ENCODE measurements at places on chromosomes 6 and 20. TPM values are rescaled to one million over a fixed set of nuclear protein-coding genes. Genes with fewer than 3 reads are reported as not detected.

Gene MCCD1
- polyA plus RNA-seq, result 21.9 TPM

Gene ARG1
- polyA plus RNA-seq, result 0.28 TPM

Gene TP53TG5
- polyA plus RNA-seq, result 3.0 TPM

Gene DNMT3B
- polyA plus RNA-seq, result 7.8 TPM

Gene SLC22A1
- polyA plus RNA-seq, result 1.5 TPM

Gene CST2
- polyA plus RNA-seq, result not detected

Gene NKX2-2
- polyA plus RNA-seq, result not detected

Gene TDP2
- 65.4 TPM for polyA plus RNA-seq

- DNase-seq, result no peak
Observed at GRCh38 chr6:166905013-166905412, 51.3 kb downstream of the RNASET2 start.

- no peak for DNase-seq
Observed at GRCh38 chr6:41524634-41525011, 21.6 kb upstream of the FOXP4 start.

- no peak for DNase-seq
Observed at GRCh38 chr6:136736281-136736960, 55.9 kb downstream of the MAP3K5 start.

DNA sequence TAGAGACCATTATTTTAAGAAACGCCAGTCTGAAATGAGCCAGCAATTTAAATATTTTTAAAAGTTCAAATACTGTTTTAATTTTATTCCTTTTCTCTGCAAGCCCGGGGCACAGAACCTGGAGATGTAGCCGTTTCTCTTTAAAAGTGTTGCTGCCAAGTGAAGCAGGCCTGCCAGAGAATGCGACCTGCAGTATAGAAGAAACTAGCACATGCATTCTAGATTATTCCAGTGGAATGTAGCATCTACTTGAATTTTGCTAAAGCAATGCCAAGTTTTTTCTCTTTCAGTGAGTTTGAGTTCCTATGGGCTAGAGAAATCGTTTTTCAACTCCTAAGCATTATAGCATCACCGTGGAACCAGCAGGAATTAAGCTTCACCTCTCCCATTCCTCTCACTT is 101.3 kb downstream of the QRSL1 start:
- DNase-seq, result no peak

DNA sequence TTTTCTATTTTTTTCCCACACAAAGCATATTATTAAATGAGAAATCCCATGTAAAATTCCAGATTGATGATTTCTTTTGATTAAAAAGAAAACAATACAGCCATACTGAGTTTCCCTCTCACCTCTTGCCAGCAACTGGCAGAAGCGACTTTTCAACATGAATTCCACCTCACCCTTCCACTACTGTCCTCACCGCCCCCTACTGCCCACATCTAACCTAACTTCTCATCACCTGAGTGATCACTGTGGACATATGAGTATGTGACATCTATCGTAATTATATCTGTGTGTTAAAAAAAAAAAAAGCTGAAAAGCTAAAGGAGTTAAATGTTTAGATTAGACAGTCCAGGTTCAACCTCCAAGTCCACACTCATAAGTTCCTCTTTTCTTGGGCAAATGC is 528.6 kb downstream of the PRKN start:
- DNase-seq, result no peak

DNA sequence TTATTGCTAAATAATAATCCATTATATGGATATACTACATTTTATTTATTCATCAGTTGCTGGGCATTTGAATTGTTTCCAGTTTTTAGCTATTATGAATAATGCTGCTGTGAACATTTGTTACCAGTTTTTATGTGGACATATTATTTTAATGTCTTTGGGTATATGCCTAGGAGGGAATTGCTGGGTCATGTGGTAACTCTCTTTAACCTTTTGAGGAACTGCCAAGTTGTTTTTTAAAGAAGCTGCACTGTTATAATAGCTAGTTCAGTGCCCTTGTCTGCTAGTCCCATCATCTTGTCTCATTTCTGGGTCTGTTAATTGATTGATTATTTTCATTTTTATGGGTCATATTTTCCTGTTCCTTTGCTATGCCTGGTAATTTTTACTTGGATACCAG is 56.3 kb downstream of the FOXO3 start:
- DNase-seq, result no peak

DNA sequence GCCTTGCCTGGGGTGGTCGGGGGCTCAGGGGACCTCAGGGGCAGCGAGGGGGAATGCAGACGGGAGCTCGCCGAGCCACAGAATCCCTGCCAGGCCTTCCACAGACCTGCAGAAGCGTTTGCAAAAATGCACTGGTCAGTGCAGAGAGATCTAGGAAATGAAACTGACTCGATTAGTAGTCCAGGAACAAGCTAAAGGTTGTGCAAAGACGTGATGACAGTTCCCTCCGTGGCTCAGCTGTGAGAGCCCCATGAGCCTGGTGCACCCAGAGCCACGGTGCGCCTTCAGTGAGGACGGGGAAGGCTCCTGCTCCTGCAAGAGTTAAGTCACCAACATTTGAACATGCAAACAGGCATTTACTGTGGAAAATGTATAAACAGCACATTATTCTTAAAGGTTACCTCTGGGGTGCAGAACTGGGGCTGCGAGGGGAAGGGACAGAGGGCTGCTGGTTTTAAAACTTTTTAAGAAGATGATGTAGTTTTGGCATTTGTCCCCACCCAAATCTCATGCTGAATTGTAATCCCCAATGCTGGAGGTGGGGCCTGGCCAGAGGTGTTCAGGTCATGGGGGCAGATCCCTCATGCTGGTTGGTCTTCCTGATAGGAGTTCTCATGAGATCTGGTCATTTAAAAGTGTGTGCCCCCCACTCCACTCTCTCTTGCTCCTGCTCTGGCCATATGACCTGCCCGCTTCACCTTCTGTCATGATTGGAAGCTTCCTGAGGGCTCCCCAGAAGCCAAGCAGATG is 147.3 kb downstream of the DLL1 start:
- DNase-seq, result no peak

GRCh38 chr6:29965873-29966601 is 23.7 kb downstream of the HLA-A start:
- DNase-seq, result no peak

- DNase-seq, result no peak
Observed at GRCh38 chr20:35681960-35682359, 17.2 kb downstream of the NFS1 start.

DNA sequence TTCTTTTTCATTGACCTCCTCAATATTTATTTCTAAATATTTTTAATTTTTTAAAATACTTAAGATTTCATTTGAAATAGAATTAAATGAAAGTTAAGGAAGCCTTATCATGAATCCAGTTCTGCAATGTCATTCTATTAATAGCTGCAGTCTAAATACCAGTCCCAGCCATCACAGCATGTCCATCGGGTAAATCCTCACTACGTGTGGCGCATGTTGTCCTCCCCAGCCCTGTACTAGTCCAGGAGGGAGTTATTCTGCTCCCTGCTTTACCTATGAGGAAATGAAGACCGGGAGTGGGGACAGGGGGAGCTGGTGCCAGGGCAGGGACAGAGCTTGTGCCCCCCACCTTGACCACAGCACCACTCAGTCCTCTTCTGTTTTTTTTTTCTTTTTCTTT is 125.1 kb upstream of the QKI start:
- no peak for DNase-seq

DNA sequence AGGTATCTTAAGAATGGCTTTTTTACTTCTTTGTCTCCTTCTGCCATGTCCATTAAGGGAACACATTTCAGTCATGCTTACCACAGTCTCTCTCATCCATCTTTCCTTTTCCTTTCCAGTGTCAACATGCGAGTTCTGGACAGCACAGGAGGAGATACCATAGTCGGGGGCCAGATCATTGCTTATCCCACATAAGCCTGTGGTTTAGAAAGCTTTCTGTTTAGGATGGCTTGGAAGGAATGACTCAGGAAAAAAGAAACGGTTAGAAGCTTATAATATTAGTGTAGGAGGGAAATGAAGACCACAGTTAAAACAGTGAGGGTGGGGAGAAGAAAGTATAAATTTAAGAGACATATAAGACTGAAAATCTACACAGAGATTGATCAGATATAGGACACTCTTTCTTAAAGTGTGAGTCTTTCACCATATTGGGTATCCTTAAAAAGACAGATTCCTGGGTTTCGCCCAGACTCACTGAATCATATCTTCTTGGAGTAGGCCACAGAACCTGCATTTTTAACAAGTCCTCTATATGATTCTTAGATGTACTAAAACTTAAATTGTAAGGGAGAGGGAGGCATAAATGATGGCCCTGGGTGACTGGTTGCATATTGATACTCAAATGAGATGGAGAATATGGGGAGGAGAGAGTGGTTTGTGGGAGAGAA is 36.1 kb downstream of the DSE start:
- no peak for DNase-seq

DNA sequence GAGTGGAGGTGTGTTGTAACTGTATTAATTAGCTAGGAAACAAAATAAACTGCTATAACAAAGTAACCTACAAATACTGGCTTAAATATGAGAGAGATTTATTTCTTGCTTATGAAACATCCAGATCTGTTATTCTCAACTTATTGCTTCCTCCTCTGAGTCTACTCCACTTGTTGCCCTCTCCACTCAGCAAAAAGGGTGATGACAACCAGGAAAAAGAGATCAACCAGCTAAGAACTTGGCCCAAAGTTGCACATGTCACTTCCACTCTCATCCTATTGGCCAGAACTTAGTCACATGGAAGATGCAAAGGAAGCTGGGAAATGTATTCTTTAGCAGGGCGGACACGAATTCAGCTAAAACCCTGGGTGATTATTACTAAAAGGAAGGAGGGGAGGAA is 5.2 kb upstream of the TP53RK start:
- DNase-seq, result no peak

DNA sequence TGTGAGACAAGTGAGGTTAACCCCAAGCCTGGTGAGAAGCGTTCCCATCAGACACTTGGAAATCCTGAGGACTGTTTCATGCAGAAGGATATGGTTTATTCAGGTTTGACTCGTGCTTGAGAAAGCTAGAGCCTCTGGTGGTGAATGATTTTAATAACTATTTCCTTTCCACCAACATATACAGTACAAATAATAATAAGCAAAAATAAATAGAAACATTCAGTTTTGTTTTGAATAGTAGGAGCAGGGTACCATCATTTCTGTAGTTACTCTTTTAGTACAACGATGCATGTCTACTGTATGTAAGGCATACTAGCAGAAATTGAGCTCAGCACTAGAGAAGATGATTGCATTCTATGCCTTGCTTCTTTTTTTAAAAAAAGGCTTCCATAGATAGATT is 33.5 kb downstream of the PLG start:
- no peak for DNase-seq

DNA sequence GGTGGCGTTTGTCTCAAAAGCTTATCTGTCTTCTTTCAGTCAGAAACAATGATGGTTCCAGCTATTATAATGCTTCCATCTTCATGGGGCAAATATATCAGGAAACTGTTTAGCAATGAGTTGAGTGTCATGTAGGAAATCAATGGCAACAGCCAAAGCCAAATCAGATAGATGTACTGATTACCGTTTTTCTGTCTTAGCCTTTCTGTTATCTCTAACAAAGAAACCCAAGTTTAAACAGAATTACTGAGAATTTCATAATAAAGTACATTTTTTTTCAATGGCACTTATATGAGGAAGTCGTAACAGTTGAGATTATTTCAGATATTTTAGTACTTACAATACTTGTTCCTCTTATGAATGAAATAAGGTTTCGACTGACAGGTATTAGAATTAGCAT is 1.2 kb downstream of the NOX3 start:
- DNase-seq, result no peak

DNA sequence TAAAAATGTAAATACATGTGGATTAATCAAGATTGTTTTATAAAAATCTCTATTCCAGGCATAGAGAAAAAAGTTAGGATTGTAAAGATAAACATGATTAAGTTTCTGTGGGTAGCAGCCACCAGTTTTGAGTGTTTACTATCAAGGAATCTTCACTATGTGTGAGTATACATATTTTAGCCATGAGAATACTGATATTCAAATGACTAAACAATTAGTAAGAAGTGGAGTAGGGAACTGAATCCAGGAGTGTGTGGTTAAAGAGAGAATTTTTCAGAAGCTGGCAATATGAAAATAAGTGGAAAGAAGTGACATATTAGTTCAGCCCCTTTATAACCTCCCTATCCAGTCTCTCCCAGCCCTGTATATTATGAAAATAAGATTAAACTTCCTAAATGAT is 10.3 kb downstream of the ELOVL2 start:
- no peak for DNase-seq

- DNase-seq, result no peak
Observed at GRCh38 chr6:82738773-82739172, 326.9 kb downstream of the UBE3D start.

DNA sequence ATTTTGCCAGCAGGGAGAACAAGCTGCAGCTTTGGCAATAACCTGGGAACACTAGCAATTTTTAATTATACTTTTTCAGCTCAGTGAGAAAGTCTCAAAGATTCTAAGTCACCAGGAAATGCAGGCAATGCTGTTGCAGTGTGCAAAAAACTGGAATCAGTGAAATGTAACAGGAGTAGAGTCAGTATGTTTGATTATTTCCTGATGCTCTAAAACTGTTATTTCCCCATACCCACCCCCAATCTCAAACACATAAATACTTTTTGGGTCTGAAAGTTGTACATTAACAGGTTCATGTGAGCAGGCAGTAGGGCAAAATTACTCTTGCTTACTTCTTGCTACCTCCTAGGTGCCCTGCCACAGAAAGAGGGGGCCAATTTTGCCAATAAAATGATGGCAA is 65.4 kb upstream of the BEND6 start:
- DNase-seq, result no peak

DNA sequence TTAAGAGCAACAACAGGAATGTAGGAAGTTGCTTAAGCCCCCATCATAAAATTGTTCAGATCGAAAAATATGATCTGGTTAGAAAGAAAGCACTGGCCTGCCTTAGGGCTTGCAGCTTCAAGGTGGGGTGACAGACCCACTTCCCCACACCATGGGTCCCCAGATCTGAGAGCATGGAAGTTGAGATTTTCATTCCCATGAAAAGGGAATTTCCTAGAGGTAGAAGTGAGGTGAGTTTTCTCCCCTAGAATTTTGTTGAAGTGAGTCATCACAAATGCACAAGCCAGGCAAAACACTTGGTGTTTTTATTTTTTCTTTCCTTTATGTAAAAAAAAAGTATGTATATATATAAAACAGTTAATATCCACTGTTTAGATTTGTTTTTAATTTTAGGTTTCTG is 213.6 kb upstream of the SUPT3H start:
- no peak for DNase-seq

GRCh38 chr6:144305567-144305966 is 20.4 kb downstream of the UTRN start:
- DNase-seq, result no peak

Measured in renal pelvis (tissue), 12 donors.